ENCODE measurements at places on chromosomes 1 and 21.

DNA sequence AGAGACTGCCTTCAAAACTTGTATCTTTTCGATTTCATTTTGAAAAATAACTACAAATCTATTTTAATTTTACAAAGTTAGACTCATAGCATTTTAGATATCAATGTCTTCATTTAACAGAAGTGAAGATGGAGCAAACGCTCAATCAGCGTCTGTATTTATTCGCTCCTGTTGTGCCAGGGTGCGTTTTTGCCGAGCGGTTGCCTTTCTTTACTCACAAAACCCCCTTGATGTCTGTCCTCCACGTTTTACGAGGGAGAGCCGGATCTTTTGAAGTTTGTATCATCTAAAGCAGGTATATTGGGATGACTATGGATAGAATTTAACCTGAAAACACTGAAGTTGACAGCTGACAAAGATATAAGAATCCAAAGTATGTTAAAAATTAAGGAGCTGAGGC lies 44.6 kb downstream of the MRPL39 start:
- no peak for DNase-seq

GRCh38 chr1:94999456-95000131 lies 72.7 kb upstream of the CNN3 start:
- no peak for DNase-seq

- no peak for DNase-seq
Measured at GRCh38 chr1:22457345-22457744, 5.7 kb downstream of the ZBTB40 start.

GRCh38 chr1:58941471-58942289 lies 157.8 kb upstream of the JUN start:
- no peak for DNase-seq

GRCh38 chr1:185155600-185156287 lies 1.0 kb downstream of the TRMT1L start:
- DNase-seq, result no peak

DNA sequence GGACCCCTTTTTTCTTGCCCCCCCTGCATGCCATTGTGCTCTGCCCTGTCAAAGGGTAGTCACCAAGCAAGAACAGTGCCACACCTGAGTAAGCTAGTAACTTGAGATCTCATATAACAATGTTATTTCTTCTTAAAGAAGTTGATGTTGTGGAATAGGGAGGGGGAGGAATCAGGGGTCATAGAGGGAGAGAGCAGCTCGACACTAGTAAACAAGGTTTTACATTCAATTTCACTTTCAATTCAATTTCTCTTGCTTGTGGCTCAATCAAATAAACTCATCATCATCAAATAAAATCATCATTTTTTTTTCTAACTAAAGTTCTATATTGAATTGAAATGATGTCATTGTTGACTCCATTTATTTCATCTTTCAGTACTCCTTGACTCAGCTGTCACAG lies 106.4 kb downstream of the CRB1 start:
- no peak for DNase-seq

DNA sequence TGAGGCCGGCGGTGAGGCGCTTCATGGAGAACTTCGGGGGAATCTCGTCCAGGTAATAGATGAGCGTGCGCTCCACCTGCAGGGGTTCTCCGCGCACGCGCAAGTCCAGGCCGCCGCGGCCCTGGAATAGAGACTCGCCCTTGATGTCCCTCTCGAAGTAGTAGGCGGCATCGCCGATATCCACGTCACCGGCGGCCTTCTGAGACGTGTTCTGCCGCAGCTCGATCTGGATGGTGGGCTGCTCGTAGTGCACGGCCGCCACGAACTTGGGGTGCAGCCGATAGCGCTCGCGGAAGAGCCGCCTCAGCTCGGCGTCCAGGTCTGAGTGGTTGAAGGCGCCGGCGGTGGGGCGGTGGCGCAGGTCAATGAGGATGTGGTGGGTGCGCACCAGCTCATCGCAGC lies 726 bp downstream of the TACSTD2 start:
- DNase-seq, result no peak

- DNase-seq, result no peak
Measured at GRCh38 chr1:225914947-225915346, 9.1 kb downstream of the PYCR2 start.

DNA sequence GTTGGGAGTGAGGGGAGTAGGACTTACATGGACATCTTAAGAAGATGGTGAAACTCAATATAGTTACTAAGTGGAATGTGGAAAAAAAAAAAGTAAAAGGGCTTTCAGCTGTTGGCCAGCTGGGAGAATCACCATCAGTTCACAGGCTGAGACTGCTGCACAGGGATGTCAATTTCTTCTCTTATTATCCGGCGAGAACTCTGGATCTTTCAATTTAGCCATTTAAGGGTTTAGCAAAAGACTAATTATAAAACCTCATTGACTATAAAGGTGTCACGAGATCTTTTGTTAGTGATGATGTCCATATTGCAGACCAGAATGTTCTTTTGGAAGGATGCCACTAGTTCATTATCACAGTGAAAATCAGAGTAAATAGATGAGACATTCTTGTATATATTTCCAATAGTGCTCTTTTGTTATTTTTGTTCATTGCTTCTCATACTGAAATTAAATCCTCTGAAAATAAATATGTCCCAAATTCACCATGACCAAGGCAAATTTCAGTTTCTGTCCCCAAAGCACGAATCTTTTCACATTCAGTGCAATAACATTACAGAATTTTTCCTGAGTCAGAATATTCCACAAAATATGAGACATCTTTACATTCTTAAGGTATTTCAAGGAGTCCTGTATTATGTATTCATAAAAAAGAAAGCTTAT lies 266.1 kb downstream of the DNM3 start:
- DNase-seq, result no peak

DNA sequence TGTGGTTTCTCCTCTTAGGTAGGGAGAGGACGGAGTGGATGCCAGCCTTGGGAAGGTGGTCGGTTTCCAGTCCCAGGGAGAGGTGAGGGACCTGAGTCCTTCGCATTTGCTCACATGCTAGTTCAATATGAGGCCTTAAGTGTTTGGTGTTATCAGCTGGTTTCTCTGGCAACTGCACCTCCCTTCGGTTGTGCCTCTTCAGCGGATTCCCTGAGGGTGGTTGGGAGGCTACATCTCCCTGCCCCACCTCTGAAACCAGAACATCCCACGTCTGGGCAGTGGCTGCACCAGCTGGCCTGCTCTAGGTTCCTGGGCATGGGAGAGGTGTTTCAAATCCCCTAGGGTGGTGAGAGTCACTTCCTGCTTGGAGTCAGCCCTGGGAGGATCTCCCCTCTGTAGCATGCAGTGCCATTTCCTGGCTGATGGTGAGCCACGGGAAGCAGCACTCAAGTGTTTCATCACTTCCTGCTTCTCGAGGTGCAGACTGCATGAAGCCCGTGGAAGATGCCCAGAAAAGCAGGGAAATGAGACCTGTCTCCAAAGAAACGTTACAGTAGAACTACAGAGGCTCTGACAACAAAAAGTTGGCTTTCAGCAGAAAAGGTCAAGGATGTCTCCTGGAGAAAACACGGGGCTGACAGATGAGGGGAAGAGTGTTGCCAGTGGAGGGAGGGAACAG lies 4.5 kb downstream of the TMEM125 start:
- DNase-seq, result no peak

GRCh38 chr21:27101523-27101922 lies 134.6 kb upstream of the ADAMTS5 start:
- no peak for DNase-seq

- peak; percentile 81 for DNase-seq
Measured at GRCh38 chr1:152001631-152002584, 8.2 kb upstream of the S100A10 start.

- DNase-seq, result no peak
Measured at GRCh38 chr1:165152109-165152508, 204.4 kb downstream of the LMX1A start.

- peak; percentile 12 for DNase-seq
Measured at GRCh38 chr1:54965624-54966340, 14.6 kb upstream of the TMEM61 start.
